SK-N-SH treated with all-trans-retinoic acid at 6 μM for 48 hours (cell line): ENCODE measurements at places on chromosomes 7 and 10.

GRCh38 chr7:82049891-82050533 lies 280.2 kb upstream of the HGF start:
- peak; percentile 95 for ATAC-seq

DNA sequence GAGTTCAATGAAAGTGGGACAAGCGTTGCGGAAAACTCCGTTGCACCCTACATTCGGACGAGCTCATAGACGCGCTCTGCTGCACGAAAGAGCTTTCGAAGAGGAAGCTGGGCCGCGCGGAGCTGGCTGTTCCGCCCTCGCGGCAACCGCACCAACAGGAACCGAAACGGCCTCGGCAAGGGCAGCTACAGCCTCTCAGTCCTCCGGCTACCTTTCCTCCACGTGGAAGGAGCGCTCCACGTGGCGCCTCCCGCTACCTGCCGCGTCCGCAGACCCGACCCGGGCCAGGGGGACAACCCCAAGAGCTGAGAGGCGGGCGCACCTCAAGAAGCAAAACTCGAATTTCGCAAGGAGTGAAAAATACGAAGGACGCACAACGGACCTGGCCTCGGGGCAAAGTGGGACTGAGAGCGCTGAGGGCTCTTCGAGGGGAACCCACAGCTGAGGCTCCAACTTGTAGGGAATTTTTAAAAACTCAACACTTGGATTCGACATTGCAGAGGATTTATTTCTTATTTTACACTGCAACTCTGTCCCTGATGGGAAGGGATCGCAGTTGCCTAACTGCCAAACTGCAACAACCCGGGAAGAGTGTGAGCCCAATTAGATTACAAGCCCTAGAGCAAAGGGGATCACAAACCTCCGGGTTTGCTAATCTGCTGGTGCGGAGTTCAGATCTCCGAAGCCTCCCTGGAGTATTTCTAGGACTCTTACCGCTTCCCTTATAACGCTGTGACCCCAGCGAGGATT lies 1.4 kb downstream of the HPSE2 start:
- peak; percentile 70 for ATAC-seq

GRCh38 chr7:98120559-98120958 lies 13.9 kb downstream of the LMTK2 start:
- ATAC-seq: no peak

GRCh38 chr10:23173214-23174073 lies 18.7 kb upstream of the PTF1A start:
- no peak for ATAC-seq

GRCh38 chr7:158763454-158764033 lies 58.9 kb upstream of the NCAPG2 start:
- ATAC-seq: no peak

- peak; percentile 56 for ATAC-seq
Observed at GRCh38 chr10:115092258-115092554, 959 bp upstream of the ATRNL1 start.

GRCh38 chr10:22436526-22436892 lies 91.2 kb downstream of the SPAG6 start:
- ATAC-seq: no peak

- ATAC-seq: no peak
Observed at GRCh38 chr7:20447021-20447650, 116.4 kb downstream of the ITGB8 start.

- ATAC-seq: no peak
Observed at GRCh38 chr10:131020775-131021174, 290.7 kb downstream of the TCERG1L start.

DNA sequence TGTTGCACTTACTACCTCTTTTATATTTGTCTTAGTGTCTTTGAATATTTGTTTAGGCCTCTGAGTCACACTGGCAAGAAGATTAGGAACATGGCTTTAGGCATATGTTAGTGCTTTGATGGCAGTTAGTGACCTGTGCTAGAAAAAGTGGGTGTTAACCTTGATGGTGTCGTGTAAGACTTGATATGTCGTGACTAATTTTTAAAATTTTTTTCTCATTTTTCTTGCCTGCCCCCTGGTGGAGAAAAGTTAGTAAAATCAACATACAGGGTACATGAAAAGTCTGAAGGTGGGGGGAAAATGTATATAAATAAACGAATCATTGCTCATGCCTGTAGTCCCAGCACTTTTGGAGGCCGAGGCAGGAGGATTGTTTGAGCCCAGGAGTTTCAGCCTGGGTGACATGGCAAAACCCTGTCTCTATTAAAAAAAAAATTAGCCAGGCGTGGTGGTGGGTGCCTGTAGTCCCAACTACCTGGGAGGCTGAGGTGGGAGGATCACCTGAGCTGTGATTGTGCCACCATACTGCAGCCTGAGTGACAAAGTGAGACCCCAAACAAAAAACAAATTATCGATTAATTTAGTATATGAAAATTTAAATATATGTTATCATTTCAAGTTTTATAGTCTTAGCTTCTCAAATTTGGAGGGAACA lies 44.6 kb downstream of the TAX1BP1 start:
- peak; percentile 76 for ATAC-seq

GRCh38 chr7:1925973-1926907 lies 256.2 kb downstream of the ELFN1 start:
- ATAC-seq: no peak
